CD8-positive, alpha-beta T cell (primary cell): ENCODE measurements at places on chromosomes 6 and 20.

GRCh38 chr6:6221787-6222535 lies 98.5 kb downstream of the F13A1 start:
- no peak for DNase-seq

GRCh38 chr6:163695414-163695864 lies 280.9 kb downstream of the QKI start:
- no peak for DNase-seq

DNA sequence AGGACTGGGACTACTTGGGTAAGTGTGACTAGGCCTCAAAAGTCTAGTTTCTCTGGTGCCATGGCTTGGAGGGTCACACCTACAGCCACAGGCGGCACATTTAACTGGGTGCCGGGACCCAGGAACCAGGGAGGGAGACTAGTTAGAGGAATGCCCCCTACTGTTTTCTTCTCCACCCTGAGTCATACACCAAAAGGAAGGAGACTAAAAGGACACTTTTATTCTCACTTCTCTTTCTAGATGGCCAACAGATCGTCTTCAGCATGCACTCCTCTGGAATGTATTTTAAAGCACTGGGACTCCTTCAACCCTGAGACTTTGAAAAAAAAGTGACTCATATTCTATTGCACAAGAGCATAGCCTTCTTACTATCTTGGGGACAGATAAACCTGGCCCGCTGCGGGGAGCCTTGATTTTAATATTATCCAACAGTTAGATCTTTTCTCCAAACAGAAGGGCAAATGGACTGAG lies 33.4 kb downstream of the PLN start:
- DNase-seq: no peak

DNA sequence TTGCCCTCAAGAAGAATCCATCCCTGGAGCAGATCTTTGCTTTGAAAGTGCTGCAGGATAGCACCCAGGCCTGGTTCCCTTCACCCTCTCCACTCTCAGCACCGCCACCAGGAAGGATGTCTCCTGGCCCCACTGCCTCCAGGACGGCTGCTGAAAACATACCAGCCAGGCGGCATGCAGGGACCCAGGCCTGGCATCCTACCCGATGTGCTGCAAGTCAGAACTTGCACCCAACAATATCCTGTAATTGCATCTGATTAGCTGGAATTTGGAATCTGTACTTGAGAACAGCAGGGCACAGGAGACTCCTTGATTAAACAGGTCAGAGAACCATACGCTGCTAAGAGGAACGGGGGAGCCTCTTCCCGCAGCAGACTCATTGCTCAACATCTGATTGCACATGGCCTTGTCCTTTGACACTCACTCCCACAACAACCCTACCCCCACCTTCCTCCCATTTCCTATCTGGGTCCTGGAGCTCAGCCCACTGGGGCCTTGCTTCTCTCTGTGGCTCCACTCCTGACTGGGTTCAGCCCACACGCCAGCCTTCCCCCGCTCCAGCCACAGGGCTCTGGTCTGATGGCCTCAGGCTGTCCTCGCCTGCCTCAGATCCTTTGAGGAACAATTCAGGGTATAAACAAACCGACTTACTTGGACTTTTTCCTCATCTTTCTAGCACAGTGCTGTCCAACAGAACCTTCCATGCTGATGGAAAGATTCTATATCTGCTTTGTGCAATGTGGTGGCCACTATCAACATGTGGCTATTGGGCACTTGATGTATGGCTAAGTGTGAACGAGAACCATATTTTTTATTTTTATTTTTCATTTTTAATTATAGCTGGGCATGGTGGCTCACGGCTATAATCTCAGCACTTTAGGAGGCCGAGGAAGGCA lies 78.0 kb downstream of the FGD2 start:
- DNase-seq: no peak

DNA sequence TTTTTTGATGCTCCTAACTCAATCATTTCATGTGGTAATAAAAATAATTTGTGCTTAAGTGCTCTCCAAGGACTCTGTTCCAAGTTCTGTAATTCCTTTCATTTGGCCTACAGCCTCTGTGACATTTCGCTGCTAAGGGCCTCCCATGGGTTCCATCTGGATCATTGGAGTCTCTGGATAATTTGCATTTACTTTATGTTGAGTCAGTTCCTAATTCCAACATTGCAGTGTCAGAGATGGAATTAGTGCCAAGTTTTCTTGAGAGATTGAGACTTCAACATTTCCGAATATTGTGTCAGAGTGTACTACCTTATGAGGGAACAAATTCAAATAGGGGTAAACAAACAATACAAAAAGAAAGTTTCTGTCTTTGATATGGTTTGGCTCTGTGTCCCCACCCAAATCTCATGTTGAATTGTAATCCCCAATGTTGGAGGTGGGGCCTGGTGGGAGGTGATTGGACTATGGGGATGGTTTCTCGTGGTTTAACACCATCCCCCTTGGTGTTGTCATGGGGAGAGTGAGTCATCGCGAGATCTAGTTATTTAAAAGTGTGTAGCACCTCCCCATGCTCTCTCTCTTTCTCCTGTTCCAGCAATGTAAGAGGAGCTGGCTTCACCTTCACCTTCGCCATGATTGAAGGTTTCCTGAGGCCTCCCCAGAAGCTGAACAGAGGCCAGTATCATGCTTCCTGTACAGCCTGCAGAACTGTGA lies 244.1 kb upstream of the TBX18 start:
- DNase-seq: no peak

DNA sequence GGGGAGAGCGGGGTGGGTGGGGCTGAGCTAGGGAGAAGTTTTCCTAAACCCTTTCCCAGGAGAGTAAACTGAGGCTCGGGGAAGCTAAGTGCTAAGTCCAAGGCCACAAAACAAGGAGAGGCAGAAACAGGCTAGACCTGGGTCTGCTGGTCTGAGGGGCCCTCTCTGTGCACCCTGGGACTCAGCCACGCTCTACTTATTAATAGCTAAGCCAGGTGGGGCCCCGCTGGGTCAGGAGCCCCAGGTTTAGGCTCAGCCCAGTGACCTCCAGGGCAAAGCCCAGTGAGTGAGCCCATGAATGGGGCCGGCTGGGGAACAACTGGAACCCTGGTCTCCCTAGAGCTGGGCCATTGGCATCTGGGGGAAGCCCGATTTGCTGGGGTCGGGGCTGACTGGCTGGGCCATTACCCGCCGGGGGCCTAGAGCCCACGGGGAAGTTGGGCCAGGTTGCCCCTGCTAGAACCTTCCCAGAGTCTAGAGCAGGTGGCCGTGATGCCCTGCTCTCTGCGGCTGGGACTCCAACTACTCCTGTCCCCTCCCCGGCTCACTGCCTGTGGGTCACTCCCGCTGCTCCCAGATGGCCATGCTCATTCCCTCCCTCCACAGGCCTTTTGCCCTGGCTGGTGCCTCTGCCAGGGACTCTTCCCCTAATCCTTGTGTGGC lies 24.1 kb upstream of the NOL4L start:
- no peak for DNase-seq

DNA sequence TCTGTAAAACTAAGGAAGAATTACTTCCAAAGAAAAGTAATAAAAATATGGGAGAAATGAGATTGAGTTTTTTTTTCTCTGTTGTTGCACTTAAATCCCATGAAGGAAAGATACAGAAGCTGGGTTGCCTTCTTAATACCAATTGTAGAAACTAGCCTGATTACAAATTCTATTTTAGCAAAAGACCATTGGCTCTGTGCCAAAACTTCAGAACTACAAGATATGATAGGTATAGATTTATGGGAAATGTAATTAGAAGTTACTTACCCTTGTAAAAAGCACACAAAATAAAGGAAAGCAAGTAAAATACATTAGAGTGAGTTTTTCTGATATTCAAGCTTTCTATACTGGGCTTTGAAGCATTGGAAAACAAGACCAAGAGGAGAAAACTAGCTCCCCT lies 73.5 kb upstream of the SCGN start:
- no peak for DNase-seq

- DNase-seq: no peak
Measured at GRCh38 chr6:2545383-2546038, 205.2 kb downstream of the MYLK4 start.

DNA sequence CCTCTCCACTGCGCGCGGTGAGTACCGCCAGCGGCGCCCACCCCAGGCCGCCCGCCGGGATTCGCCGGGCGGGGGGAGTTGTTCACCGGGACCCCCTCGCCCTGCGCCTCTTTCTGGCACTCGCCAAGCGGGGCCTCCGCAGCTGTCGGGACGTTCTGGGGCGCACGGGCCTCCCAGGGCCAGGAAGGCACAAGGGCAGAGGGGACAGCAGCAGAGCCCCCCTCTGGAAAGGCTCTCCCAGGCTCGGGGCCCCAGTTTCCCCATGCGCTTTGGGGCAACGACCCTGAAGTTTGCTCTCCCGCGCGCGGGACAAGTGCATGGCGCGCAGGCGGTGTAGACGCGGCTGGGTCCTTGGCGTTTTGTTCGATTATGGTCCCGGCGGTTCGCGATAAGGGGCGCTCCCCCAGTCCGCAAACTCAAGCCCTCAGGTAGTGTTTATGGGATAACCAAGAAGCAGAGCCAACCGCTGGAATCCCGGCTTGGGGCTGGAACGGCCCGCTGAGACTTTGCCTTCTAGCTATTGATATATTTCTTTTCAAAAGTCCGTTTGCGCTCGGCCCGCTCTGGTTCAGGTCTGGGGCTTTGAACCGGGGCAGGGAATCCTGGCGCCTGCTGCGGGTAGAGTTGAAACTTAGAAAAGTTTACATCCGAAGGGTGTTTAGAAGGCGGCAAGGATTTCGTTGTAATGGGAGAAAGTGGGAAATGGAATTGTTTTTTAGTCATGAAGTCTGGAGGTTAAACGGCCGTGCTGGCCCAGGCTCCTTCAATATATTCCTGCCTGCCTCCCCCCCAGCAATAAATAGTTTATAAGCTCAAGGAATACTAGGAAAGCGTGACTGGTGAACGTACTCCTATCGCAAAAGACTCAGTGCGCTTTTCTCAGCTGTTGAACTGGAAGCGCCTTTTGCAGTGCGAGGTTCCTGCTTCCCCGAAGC lies 595 bp downstream of the EYA2 start:
- no peak for DNase-seq

DNA sequence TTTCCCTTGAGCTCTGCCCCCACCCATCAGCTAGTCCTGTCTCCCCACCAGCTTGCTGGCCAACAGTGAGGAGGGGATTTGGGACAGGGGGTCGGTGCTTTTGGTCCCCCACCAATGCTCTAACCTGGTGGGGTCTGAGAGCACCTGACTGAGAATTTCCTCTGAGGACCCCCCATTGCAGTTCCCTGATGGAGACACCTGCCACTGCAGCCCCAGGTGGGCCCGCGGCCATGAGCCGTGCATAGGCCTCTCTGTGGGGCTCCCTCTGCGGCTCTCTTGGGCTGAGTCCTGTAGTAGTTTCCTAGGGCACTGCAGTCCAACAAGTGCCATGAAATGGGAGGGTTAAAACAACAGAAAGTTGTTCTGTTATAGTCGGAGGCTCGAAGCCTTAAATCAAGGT lies 172.2 kb upstream of the SNX9 start:
- no peak for DNase-seq

- DNase-seq: no peak
Measured at GRCh38 chr6:79902046-79902445, 45.3 kb downstream of the ELOVL4 start.

DNA sequence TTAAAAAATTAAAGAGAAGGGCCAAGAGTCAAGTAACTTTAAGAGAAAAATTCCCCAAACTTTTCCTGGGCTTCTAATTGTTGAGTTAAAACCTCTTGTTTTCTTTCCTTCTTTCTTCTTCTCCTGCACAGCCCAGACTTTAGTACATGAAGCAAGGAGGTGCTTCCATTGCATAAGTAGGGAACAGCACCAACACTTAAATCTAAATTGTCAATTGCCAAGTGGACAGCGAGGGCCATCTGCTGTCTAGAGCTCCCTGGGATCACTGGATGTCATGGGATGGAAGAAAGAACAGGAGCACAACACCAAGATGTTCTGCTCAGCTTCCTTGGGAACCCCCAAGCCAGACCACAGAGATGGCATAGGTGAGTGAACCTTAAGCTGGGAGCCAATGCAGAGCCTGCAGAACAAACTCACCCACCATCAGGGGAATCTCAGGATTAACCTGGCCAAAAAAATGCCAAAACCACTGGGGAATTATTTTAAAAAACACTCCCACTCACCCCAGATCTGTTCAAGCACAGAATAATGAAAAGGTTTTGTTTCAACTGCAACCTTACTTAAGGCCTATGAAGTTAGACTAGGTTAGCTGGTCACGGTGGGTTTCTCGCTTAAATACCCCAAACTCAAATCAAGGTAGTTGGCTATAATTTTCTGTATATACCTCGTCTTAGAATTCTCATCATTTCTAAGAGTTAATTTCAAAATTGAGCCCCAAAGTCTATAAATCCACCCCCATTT lies 67.8 kb downstream of the TNFRSF21 start:
- no peak for DNase-seq

DNA sequence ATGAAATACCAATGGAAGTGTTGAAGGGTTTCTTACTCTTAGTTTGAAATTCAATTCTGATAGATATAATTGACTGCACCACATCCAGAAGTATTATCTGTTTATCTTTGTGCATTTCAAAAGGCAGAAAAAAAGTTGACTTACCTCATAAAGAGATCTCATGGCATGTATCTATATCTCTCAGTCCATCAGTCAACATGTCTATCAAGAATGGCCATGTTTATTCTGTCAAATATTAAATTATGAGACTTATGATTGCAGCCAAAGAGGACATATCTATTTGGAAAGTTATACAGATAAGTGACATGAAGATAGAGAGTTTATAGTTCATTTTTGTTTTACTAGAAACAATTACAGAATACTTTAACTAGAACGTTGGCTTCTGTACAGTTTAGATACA lies 277.8 kb downstream of the KHDC1L start:
- no peak for DNase-seq

GRCh38 chr6:50816947-50817645 lies 1.6 kb upstream of the TFAP2B start:
- no peak for DNase-seq

GRCh38 chr6:44133003-44133931 lies 5.9 kb downstream of the TMEM63B start:
- no peak for DNase-seq

DNA sequence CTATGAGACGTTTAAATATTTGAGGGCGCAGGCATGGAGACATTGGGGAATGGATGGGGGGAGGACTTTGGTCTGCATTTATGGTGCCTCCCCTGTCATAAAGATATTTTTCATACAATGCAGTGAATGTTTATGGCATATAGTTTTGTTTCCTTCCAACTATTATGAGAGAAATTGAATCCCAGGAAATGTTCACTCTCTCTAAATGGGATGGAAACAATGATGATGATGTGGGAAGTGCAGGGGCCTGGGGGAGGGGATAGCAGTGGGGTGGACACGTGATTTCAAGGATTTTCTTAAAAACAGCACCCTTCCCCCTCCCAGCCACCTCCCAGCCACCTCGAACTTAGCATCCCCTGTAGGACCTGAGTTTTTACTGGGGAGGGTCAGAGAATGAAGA lies 69.9 kb downstream of the TOX2 start:
- DNase-seq: no peak

- DNase-seq: no peak
Measured at GRCh38 chr6:154476494-154476893, 34.0 kb downstream of the CNKSR3 start.

DNA sequence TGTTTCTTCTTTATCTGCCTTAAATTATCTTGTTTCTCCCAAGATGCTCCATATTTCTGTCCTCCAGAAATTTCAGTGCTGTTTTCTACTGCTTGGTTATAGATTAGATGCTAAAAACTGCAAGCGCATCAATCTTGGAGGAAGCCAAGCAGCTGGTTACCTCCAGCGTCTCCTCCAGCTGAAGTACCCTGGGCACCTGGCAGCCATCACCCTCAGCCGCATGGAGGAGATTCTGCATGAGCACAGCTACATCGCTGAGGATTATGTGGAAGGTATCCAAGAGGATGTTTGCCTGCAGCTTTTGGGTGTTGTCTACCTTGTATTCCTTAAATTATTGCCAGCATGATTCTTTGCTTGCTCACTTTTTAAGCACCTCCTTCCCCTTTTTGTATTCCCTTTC lies 3.8 kb downstream of the ACTR5 start:
- no peak for DNase-seq

- DNase-seq: no peak
Measured at GRCh38 chr6:11069760-11070159, 23.9 kb upstream of the SMIM13 start.
